ENCODE measurements at places on chromosomes 7 and 10. TPM values are rescaled to one million over a fixed set of nuclear protein-coding genes. Genes with fewer than 3 reads are reported as not detected.

Gene DENND11
- total RNA-seq, result 9.0 TPM

Gene MEPCE
- 30.6 TPM for total RNA-seq

Gene SFTPA2
- not detected for total RNA-seq

Gene MYOZ1
- 0.06 TPM for total RNA-seq

Gene IGF2BP3
- total RNA-seq, result 17.9 TPM

Gene ZNF800
- total RNA-seq, result 10.3 TPM

Gene LRIT1
- not detected for total RNA-seq

Gene CPXM2
- total RNA-seq, result 99.2 TPM

Gene MEOX2
- 18.0 TPM for total RNA-seq
